ENCODE measurements at places on chromosomes 1 and 21. TPM values are rescaled to one million over a fixed set of nuclear protein-coding genes. Genes with fewer than 3 reads are reported as not detected.
A peak's percentile ranks its signal among the peaks of the same experiment; 100 is the strongest.

Gene PDE4B
- 24.7 TPM for total RNA-seq

GRCh38 chr1:214540324-214540723, 11.1 kb downstream of the PTPN14 start:
- no peak for DNase-seq

DNA sequence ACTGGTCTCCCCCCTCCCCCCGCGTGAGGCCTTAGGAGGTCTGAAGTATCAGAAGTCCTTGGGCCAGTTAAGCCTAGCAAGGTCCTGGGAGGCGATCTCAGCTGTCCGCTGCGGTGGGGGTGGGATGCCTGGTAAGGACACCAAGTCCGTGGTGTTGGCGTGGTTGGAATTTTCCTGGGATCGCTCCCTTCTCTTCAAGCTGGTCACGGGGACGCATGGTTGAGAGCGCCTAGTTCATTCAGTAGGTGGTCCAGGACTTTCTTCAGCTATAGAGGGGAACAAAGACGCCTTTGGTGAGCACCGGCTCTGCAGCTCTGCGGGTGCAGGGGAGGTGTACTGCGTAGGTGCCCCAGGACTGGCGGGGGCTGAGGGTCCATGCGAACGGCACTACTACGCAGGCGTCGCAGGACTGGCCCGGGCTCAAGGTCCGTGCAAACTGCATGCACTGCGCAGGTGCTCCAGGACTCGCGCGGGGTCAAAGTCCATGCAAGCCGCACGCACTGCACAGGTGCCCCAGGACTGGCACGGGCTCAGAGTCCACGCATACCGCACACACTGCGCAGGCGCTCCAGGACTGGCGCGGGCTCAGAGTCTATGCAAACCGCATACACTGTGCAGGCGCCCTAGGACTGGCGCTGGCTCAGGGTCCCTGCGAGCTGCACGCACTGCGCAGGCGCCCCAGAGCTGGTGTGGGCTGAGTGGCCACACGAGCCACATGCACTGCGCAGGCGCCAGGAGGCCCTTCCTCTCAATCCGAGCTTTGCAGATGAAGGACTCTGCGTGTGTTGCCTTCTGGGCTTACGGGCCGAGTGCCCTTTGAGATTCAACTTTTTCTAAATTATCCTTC, 36.6 kb upstream of the HMGN1 start:
- peak; percentile 79 for DNase-seq

Gene INSRR
- 0.18 TPM for total RNA-seq

- DNase-seq = no peak
These were observed 104.1 kb downstream of the DTL start for GRCh38 chr1:212139526-212140135.
